ENCODE measurements at places on chromosomes 13 and 19.

DNA sequence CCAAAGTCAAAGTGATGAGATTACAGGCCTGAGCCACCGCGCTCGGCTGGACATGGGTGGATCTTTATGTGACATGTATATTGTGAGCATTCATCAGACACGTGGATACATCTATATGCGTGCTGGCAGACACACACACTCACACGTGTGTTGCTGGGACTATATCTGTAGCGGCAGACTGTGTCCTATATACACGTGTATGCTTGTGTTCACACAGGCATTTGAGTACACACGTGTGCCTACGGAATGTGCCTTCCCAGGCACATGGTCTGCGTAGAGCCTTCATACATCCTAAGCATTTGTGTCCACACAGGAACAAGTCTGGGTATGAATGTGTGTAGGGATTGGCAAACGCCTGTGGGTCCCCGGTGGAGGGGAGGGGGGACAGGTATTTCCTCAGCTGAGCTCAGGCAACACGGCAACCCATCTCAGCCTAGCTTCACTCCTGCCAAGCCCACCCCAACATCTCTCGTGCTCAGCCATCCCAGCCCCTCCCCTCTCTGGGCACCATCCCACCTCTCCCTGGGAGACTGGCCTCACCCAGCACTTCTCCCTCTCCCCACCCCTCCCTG, 2.6 kb downstream of the UNC13A start:
- DNase-seq, result no peak

- peak; percentile 76 for DNase-seq
Observed at GRCh38 chr13:99215184-99215830, 14.7 kb downstream of the UBAC2 start.

DNA sequence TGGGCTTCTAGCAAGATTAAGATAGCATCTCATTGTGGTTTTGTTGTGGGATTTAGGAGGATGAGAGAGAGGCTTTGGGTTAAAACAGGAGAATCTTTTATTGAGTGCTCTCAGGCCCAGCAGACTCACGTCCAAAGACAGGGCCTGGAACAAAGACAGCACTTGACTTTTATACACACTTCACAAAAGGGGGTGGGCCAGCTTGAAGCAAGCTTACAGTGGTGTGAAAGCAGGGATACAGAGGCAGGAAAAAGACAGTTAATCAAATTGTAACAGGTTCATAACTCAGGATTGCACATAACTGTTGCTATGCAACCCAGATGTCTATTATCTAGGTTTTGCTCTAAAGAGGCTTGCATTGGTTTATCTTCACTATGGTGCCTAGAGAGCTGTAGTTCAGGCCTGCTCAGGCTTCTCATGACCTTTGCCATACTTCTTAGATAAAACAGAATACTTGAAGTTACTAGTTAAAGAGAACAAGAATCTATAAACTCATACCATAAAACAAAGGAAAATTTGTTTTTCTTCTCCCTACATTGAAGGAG, 42.2 kb upstream of the CEACAM21 start:
- no peak for DNase-seq

GRCh38 chr19:15292140-15292539, 40.2 kb downstream of the BRD4 start:
- DNase-seq, result no peak

DNA sequence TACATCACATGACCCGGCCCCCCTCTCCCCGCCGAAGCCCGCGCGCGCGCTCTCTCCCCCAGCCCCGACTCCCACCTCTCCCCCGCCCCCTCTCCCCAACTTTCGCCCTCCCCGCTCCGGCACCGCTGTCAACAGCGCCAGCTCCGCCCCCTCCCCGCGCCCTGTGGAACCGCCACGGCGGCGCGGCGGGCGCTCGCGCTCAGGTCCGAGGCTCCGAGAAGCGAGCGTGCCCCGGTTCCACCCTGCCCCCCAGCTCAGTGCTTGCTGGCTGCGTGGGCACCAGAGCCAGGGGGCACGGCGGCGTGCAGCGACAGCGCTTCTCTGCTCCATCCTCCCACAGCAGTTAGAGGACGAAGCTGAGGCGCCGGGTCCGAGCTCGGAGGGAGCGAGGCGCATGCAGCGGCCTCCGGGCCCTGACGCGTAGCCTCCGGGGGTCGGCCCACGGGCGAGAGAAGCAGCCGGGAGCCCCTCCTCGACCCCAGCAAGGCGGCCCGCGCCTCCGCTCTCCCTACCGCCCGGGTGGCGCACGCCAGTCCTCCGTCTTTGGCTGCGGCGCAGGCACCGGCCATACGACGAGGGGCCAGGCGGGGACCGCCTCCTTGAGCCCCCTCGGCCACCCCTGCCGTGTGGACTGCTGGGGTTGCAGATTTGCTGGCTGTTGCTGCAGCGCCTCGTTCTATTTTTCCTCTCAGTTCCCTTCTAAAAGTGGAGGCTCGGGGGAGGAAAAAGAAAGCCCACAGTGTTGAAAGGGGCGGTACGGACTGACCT, 109.5 kb downstream of the KCNRG start:
- DNase-seq, result peak; percentile 98

DNA sequence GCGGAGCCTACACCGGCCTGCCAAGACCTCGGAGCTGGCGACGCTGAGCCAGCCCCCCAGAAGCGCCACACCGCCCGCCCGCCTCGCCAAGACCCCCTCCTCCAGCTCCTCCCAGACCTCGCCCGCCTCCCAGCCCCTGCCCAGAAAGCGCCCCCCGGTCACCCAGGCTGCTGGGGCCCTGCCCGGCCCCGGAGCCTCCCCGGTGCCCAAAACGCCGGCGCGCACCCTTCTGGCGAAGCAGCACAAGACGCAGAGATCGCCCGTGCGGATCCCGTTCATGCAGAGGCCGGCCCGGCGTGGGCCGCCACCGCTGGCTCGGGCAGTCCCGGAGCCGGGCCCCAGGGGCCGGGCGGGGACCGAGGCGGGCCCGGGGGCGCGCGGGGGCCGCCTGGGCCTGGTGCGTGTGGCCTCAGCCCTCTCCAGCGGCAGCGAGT, 10.2 kb downstream of the C19orf25 start:
- DNase-seq, result no peak

DNA sequence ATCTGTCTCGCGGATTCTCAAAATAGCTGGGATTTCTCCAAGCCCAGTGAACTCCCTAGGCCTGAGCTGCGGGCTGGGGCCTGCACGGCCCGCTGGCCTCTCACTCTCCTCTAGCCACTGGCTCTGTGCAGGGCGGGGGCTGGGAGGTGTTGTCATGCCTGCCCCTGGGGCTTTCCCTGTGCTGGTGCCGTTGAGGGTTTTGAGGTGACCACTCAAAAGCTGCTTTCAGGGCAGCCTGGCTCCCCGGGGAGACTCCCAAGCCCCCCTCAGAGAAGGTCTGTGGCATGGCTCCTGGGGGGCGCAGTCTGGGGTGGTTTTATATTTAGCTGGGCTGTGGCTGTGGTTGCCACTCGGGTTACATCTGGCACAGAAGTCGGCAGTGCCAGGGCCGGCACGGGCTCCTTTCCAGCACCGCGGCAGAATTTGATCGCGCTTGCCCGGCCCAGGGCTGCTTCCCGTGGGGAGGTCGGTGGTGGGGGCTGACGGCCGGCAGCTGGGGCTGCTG, 10.0 kb downstream of the NDUFB7 start:
- no peak for DNase-seq

GRCh38 chr19:48448563-48448962, 2.8 kb downstream of the GRWD1 start:
- DNase-seq, result no peak

GRCh38 chr13:23552661-23553060, 17.6 kb upstream of the TNFRSF19 start:
- DNase-seq, result no peak

DNA sequence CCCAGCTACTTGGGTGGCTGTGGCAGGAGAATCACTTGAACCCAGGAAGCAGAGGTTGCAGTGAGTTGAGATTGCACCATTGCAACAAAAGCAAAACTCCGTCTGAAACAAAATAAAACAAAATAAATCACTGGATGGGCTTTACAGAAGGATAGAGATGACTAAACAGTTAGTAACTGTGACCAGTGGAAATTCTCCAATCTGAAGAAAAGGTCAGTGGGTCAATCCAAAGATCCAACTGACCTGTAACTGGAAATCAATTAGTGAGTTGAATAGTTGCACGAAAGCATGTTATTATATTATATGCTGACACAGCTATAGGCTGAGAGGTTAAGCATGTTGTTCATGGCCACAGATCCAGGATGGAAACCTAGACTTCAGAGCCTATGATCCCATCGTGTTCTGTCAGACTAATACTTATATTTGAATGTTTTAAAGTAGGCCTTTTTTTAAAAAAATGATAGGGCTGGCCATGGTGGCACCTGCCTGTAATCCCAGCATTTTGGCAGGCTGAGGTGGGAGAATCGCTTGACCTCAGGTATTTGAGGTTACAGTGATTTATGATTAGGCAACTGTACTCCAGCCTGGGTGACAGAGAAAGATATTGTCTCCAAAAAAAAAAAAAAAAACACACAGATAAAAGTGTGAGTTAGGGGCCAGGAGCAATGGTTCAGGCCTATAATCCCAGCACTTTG, 1.4 kb downstream of the ECH1 start:
- no peak for DNase-seq

DNA sequence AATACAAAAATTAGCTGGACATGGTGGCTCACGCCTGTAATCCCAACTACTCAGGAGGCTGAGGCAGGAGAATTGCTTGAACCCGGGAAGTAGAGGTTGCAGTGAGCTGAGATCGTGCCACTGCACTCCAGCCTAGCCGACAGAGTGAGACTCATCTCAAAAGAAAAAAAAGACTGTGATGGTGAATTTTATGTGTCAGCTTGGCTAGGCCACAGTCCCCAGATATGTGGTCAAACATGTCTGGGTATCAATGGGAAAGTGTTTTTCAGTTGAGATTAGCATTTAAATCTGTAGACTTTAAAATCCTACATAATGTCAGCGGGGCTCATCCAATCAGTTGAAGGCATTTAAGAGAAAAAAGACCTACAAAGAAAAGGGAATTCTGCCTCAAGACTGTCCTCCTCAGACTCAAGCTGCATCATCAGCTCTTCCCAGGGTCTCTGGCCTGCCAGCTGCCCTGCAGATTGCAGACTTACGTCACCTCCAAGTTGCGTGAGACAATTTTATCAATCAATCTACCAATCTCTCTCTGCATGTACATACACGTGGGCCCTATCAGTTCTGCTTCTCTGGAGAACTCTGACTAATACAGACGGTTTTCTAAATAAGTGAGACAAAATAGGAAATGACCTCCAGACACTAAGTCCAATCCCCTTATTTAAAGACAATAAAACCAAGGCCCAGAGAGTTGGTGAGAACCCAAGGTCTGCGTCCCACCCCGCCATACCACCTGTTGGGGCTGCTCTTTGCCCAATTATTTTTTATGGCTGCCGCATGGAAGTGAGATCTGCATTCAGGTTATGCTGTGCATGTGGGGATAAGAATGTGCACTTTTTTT, 99.2 kb downstream of the ABCC4 start:
- no peak for DNase-seq

DNA sequence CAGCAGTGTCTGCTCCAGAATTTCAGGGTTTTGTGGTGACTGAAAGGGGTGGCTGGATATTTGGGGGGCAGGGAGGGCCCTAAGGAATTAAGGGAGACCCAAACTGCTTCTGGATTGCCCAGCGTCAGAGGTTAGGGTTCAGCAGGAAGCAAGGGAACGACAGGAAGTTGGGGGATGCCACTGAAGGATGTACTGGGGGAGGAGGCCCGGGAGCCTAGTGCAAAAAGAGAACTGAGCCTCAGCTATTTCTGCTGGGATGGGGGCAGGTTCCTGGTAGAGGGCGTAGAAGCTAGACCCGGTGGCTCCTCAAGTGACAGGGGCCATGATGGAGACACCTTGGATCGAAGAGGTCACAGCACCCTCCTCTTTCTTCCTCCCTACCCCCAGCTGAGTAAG, 1.1 kb downstream of the CYP2S1 start:
- no peak for DNase-seq

DNA sequence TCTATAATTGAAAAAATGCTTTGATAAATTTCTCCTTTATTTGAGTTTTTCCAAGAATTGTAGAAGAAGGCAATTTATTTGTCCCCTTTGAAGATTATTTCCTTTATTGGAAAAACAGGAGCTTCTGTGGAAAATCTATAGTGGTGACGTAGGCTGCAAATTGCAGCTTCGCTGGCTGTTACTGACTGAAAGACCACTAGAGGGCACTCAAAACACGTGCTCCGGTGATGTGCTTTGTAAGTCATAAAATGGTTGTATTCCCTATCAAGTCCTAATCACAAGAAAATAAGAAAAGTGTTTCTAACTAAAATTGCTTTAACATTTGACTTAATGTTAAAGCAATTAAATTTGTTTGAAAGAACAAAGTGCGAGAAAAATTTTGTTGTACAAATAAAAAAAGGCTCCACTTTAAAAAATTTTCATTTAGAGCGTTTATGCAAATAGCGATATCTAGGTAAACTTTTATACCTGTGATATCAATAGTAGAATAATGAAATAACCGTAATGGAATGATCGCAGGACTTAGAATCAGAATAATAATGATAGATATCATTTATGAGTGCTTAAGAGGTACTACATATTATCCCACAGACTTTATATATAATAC, 638.2 kb upstream of the SPRY2 start:
- DNase-seq, result no peak

GRCh38 chr13:43293986-43294385, 270.6 kb downstream of the DNAJC15 start:
- no peak for DNase-seq

DNA sequence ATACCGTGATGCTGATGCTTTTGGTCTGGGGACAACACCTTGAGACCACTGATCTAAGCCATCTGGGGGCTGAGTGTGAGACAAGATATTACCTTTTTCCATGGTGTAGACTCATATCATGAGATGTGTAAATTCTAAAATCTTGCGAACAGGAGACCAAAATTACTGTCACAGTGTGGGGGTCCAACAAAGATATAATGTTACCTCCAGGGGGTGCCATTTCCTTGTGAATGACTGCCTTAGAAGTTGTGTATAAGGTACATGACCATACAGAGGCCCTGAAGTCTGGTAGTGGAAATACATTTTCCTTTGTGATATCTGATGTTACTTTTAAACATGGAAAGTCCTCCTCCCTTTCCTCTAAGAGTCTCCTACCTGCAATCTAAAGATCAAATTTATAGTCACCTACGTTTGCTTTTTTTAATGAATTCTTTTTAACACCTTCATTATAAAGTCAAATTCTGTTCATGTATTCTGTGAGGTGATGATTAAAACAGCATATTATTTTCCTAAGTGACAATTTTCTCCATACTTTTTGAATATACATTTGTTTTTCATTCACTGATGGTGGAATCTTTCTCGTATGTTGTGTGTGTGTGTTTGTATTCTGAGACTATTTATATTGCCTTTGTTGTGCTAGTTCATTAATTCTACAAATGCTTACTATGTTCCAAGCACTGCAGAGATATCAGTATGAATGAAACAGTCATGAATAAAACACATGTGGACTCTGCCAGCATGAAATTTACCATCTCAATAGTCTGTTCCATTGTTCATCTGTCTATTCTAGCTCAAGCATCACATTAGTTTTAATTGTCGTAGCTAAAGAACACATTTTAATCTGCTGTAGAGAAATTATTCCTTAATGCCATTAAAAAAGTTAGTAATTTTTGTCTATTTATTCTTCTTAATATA, 113.7 kb downstream of the RFC3 start:
- DNase-seq, result no peak

DNA sequence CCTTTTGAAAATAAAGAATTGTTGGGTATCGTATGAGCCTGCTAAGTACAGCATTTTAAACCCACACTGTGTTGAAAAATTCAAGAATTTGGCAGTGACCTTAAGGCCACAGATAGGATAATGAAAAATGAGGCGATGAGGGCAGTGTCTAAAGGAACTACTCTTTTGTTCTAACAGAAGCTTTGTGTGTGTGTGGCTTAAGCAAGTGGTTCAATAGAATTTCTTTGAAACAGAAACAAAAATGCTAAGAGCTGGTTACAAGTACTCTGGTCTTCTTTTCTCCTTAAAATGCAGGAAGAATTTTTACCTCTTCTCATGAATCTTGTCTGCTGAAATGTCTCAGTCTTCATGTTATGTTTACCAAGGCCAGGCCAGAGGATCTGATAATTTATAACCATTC, 279.5 kb downstream of the ZNF536 start:
- no peak for DNase-seq

Data from CD4-positive, alpha-beta T cell treated with Interleukin-6 at 100 ng/mL for 8 hours (primary cell).